ENCODE measurements at places on chromosomes 4 and X. TPM values are rescaled to one million over a fixed set of nuclear protein-coding genes. Genes with fewer than 3 reads are reported as not detected.

DNA sequence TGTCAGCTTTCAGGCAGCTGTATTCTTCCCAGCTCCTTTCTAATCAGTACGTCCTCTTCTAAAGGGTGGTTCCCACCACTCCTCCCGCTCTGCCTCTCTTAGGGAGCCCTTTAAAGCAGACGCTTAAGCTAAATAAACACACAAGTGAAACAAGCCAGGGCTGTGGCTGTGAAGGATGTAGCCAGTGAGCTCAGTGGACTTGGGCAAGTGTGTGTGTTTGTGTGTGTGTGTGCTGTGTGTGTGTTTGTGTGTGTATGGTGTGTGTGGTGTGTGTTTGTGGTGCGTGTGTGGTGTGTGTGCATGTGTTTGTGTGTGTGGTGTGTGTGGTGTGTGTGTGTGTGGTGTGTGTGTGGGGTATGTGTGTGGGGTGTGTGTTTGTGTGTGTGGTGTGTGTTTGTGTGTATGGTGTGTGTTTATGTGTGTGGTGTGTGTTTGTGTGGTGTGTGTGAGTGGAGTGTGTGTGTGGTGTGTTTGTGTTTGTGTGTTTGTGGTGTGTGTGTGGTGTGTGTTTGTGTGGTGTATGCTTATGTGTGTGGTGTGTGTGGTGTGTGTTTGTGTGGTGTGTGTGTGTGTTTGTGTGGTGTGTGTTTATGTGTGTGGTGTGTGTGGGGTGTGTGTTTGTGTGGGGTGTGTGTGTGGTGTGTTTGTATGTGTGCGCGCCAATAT lies 283.3 kb downstream of the PTTG2 start:
- DNase-seq: no peak

GRCh38 chr4:29058531-29058930 lies 1661.6 kb upstream of the PCDH7 start:
- DNase-seq: no peak

The HTR2C gene
- not detected for total RNA-seq

DNA sequence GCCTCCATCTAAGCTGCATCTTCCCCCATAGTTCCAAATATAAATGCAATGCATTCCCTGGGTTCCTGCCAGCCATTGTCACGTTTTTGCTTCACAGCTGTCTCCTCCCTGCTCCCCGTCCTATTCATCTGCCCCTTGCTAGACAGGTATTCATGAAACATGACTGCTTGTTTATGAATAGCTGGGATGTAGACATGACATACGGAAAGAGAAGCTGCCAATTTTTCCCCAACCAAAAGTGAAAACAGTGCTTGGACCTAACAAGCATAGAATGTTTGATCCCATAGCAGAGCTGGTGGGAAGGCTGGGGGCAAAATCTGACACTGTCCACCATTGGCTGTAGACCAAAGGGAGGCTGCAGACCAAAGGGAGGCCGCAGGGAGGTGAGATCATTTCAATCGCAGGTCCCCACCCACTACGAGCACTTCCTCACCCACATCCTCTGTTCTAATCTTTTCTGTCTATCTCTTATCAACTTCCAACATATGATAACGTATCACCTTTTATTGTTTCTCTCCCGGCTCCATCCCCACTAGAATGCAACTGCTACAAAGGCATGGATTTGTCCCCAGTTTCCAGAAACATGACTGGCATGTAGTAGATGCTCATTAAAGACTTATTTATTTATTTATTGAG lies 8.5 kb upstream of the GYG2 start:
- no peak for DNase-seq

The PTPN13 gene
- total RNA-seq: 29.7 TPM

The F8A2 gene
- not detected for total RNA-seq

DNA sequence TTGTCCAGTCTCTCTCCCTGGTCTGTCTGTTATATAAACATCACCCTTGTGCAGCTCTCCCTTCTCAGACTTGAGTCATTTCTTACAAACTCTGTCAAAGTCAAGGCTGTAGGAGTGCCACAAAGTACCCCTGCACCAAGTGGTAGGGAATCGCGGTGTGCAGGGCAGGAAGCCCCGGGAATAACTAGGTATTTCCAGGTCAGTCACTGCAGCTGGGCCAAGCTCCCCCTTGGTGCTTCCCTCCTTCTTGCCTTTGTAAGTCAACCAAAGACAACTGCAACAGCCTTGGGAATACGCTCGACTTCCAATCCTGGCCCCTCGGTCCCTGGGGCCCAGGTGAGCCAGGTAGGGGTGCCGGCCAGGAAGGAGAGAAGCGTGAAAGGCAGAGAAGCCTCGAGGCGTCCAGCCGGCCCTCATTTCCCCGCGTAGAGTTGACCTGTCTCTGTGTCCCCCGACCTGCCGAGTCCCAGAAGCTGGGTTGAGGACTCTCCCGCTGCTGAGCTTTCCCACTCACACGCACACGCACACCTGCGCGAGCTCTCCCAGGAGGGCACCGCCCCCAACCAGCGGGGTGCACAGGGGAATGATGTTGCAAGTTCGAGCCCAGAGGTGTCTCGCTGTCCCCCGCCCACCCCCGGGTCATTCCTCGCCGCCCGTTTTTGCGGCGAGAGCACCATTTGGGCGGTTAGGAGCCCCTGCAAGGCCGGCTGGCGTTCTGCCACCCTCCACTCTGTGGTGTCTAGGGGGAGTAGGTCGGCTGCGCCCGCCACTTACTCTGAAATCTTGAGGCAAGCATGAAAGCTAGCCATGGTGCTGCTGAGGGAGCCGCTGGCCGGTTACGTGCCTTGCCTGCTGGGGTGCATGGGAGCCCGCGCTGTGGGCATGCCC lies 22.8 kb upstream of the KIAA1210 start:
- DNase-seq: no peak

DNA sequence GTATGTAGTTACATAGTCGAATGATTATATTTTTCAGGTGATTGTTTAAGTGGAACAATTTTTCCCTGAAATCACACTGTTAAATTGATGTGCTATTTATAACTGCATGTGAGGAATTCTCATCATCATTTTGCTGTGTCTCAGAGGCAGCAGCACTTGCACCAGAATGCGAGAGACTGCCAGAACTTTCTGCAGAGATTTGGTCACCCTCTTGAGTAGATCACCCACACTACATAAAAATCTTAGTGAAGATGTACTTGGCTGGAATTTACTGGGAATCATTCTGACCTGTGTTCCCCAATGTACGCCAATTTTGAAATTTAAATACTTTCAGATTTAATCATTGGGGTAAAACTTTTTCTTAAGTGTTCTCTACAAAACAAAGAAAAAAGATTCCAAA lies 5.4 kb downstream of the UGT2B4 start:
- DNase-seq: no peak

- no peak for DNase-seq
Measured at GRCh38 chrX:12874581-12874980, 7.7 kb downstream of the TLR7 start.

- no peak for DNase-seq
Measured at GRCh38 chrX:102697494-102697893, 14.8 kb upstream of the GPRASP2 start.

GRCh38 chr4:25307596-25307995 lies 5.0 kb upstream of the ZCCHC4 start:
- no peak for DNase-seq

The FGFBP1 gene
- not detected for total RNA-seq

The PGAM4 gene
- total RNA-seq: not detected

DNA sequence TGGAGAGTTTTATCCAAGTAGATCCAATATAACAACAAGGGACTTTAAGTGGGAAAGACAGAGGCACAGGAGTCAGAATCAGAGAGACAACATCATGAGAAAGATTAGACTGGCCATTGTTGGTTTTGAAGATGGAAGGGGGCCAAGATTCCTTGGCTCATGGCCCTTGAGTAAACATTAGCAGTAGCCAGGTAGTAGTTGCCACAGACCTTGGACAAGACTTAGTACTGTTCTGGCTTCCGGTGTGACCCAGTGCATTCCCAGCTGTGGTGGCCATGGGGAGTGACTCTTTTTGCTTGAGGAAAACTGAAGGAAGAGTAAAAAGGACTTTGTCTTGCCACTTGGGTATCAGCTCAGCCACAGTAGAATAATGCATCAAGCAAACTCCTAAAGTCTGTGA lies 462.2 kb upstream of the CPXCR1 start:
- no peak for DNase-seq

The MAGEA2 gene
- total RNA-seq: not detected

Measured in uterus (tissue), 4 donors.